ENCODE measurements at places on chromosomes 2 and 18. TPM values are rescaled to one million over a fixed set of nuclear protein-coding genes. Genes with fewer than 3 reads are reported as not detected.
A peak's percentile ranks its signal among the peaks of the same experiment; 100 is the strongest.

The CCNYL1 gene
- 10.3 TPM for polyA plus RNA-seq

DNA sequence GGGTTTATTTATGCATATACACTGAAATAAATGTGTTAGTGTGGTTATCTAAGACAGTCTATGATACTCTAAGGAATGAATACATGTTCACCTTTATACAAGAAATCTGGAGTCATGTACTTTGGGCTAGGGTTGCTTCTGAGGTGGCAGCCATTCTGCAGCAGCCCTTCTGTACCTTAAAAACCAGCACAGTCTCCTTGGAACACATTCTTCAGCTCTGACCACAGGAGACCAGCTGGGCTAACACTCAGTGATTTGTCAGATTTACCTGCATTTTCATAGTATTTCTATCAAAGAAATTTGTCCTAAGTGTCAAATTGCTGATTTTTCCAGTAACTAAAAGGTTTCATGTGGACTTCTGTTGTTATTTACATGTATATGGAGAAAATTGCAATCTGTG, 167.7 kb downstream of the CAMKMT start:
- DNase-seq, result no peak

- no peak for DNase-seq
Observed at GRCh38 chr2:608297-608696, 68.9 kb downstream of the TMEM18 start.

- DNase-seq, result no peak
Observed at GRCh38 chr2:229050133-229050532, 221.0 kb downstream of the PID1 start.

- DNase-seq, result no peak
Observed at GRCh38 chr2:24088821-24089359, 4.3 kb upstream of the TP53I3 start.

DNA sequence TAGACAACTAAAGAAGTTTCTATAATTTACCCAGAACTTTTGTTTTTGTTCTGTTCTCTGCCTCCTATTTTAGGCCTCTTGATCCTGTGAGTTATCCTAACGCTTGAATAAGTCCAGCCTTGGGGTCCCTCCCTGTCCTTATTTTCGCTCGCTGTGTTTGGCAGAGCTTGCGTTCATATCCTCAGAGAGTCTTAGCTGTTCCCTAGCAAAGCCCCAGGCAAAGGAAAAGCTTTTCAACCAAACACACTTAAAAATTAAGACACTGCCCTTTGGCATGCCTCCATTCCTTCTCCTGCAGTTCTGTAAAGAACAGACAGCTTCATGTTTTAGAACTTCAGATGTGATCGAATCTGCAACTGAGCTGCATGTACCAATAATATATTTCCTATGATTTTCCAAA, 517.2 kb downstream of the SUCLG1 start:
- DNase-seq, result peak; percentile 34

DNA sequence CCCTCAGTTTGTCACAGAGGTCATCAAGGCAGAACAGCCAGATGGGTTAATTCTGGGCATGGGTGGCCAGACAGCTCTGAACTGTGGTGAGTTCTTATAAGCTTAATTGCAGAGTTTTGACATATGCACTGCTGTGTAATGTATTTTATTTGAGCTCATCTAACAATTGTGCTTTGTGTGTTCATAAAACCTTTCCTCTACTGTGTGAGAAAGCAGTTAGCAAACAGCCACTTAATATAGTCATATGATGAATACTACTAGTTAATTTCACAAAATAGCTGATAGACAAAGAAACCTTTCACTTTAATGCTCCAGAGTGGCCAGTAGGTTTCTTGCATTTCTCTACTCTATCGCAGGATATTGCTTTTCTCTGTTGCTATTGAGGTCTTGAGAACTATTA, 43.1 kb downstream of the CPS1 start:
- DNase-seq, result no peak

The ATP9B gene
- polyA plus RNA-seq, result 22.6 TPM

DNA sequence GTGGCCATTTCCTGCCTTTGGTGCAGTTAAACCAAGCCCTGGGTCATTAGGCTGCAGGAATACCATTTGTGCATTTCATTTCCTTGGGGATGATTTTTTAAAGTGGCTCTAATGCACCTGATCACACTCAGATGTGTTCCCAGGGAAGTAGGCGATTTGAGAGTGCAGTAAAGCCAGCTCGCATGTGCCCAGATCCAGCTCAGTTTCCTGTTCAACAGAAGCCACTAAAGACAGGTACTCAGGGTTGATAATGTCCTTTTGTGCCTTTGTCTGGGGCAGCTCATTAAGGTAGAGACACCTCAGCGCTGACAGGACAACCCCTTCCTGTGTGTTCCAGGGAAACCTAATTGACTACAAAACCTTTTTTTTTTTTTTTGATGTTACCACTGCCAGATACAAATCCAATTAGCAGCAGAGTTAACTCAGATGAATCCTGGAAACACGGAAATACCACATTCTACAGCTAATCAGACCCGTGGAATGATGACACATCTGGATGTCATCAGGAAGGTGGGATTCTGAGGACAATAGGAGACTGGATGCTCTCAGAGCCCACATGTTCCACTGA, 15.2 kb upstream of the CHRNA1 start:
- DNase-seq, result no peak

GRCh38 chr2:70132244-70133126, 45.2 kb downstream of the PCBP1 start:
- peak; percentile 78 for DNase-seq

The CCDC121 gene
- 5.1 TPM for polyA plus RNA-seq

The SKOR2 gene
- polyA plus RNA-seq, result not detected

GRCh38 chr2:109516445-109517117, 97.2 kb downstream of the SEPTIN10 start:
- DNase-seq, result no peak

The ITGB6 gene
- 52.2 TPM for polyA plus RNA-seq

GRCh38 chr18:13288509-13289133, 70.1 kb downstream of the LDLRAD4 start:
- no peak for DNase-seq

- peak; percentile 89 for DNase-seq
Observed at GRCh38 chr2:231925303-231926179, 655 bp downstream of the NPPC start.

DNA sequence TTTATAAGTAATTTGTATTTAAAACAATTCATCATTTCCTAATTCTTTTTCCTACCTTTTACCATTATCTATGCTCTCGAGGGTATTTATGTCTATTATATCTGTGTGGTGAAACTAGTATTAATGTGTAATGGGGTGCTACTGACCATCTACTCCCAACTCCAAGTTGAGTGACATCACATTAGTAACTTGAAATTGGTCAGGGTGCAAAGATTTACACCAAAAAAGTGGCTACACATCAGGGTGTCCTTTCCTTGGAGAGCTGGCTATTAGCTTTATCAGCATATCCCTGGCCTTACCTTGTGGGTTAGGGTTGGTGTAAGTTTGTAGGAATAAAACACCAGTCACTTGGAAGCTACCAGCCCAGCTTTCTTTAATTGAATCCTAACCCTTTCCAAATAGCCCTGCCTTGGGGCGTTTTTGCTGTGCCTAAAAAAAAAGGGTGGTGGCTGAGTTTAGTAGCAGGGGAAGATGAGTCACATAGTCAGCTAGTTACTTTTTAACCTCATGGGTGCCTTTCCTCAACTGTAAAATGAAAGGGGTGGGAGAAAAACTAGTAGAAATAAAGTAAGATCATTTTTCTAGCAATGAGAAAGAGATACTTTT, 14.0 kb downstream of the ANXA4 start:
- DNase-seq, result no peak

DNA sequence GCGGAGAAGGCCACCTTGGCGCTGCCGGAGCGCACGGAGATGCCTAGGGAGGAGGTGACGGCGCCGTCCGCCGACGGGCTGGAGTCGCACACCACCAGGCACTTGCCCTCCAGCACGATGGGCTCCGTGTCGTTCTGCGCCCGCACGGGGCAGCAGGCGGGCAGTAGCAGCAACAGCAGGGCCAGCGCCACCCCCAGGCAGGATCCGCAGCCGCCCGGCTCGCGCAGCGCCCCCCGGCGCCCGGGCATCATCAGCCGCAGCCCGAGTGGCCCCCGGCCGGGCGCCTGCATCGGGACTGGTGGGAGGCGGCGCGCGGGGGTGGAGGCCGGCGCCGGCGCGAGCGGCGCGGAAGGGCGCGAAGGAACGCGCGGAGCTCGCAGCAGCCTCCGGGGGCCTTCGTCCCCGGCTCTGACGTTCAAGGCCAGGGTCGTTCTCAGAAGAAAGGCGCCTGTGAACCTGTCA, 2.2 kb downstream of the CBLN2 start:
- DNase-seq, result no peak

DNA sequence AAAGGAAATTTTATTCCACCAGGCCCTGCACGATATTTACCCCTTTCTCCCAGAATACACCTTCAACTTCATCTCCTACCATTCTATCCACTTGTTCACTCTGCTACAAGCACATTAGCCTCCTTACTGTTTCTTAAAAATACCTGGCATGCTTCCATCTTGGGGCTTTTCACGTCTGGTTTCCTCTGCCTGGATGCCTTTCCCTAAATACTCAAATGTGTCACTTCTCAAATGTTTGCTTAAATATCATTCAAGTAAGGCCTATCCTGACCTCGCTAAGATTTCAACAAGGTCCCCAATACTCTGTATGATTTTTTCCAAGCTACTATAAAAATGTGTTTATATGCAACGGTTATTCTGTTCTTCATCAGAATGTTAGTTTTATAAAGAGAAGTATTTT, 433.0 kb upstream of the CHAC2 start:
- no peak for DNase-seq

GRCh38 chr2:5749347-5749746, 57.2 kb downstream of the SOX11 start:
- DNase-seq, result no peak

GRCh38 chr18:48990481-48991318, 39.9 kb upstream of the SMAD7 start:
- no peak for DNase-seq

The ARPC2 gene
- 212 TPM for polyA plus RNA-seq

DNA sequence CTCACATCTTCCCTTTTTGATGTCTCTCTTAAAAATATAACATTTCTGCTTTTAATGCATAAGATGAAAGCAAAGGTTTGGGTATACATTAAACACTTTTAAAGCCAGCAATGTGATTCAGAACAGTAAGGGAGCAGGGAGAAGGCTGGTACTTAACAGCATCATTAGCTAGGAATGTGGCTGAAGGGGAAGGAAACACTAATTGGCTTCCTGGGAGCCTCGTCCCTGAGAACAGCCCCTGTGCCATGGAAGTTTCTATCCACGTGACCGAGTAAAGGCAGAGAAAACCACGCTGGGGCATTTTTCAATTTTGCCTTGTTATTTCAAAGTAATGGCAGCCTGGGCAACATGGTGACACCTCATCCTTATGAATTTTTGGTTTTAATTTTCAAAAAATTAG, 109.2 kb upstream of the GPC1 start:
- DNase-seq, result no peak

- peak; percentile 19 for DNase-seq
Observed at GRCh38 chr2:234840336-234840735, 111.5 kb upstream of the SH3BP4 start.

- no peak for DNase-seq
Observed at GRCh38 chr2:238155761-238156694, 2.7 kb upstream of the ERFE start.

The TSPYL6 gene
- not detected for polyA plus RNA-seq

GRCh38 chr2:159133797-159134196, 152.7 kb downstream of the WDSUB1 start:
- no peak for DNase-seq

DNA sequence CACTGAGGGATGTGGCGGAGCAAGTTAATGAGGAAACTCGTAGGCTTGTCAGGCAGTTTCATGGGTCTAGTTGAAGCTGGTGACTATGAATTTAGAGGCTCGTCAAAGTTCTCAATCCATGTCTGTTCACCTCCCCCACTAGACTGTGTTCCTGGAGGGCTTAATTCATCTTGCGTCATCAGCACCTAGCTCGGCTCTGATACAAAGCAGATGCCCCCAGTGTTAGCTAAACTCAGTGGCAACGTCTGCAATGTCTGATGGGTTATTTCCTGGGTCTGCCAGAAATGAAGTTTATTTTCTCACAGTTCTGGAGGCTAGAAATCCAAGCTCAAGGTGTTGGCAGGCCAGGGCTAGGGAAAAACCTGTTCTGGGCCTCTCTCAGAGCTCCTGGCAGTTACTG, 140.6 kb downstream of the PID1 start:
- DNase-seq, result no peak

The TRIM43 gene
- not detected for polyA plus RNA-seq

DNA sequence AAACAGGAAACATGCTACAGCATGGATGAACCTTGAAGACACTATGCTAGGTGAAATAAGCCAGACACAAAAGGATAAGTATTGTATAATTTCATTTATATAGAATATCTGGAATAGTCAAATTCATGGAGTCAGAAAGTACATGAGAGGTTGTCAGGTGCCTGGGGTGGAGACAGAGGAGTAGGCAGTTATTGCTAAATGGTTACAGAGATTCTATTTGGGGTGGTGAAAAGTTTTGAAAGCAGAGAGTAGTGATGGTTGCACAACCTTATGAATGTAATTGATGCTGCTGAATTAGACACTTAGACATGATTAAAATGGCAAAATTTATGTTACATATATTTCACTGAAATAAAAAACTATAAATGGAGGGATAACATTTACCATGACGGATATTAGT, 197.4 kb downstream of the VAPA start:
- no peak for DNase-seq

- DNase-seq, result no peak
Observed at GRCh38 chr2:206804326-206804725, 38.9 kb downstream of the FASTKD2 start.

GRCh38 chr2:216316743-216317142, 55.5 kb downstream of the MARCHF4 start:
- no peak for DNase-seq

GRCh38 chr18:75923169-75923568, 495.7 kb upstream of the SMIM21 start:
- DNase-seq, result peak; percentile 72

DNA sequence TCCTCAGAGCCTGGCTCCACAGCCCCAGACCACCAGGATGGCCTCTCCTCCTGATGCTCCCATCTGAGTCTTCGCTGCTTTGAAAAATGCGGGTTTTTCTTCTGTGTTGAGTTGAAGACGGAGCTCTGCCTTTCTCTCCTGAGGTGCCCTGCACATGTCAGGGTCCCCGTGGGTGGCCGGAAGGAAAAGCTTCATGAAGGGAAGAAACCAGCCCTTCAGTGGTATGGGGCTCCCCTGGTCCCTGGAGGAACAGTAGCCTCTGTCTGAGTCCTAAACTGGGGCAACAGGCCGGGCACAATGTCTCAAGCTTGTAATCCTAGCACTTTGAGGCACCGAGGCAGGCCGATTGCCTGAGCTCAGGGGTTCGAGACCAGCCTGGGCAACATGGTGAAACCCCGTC, 54.7 kb upstream of the CAB39 start:
- DNase-seq, result no peak

GRCh38 chr18:5969355-5969988, 74.2 kb upstream of the TMEM200C start:
- DNase-seq, result no peak

DNA sequence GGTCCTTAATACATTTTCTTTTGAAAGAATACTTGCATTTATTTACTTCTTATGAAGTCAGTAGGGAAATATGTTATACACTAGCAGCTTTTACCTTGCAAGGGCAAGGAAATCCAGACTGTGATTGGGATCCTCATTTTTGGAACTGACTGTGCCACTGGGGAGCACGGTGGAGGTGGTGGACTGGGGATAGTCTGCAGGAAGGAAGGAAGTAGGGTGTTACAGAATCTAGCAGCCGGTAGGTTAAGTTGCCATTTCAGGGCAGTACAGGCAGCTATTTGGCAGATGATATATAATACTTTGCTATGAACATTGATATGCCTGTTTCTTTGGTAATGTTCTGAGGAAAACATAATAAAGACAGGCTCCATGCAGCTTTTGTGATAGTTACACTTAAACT, 238.3 kb downstream of the PHLPP1 start:
- DNase-seq, result no peak
